ENCODE measurements at places on chromosomes 13 and 19.

- no peak for DNase-seq
Observed at GRCh38 chr13:30376426-30377311, 45.6 kb upstream of the UBE2L5 start.

GRCh38 chr19:29371251-29372090 lies 154.3 kb upstream of the VSTM2B start:
- no peak for DNase-seq

DNA sequence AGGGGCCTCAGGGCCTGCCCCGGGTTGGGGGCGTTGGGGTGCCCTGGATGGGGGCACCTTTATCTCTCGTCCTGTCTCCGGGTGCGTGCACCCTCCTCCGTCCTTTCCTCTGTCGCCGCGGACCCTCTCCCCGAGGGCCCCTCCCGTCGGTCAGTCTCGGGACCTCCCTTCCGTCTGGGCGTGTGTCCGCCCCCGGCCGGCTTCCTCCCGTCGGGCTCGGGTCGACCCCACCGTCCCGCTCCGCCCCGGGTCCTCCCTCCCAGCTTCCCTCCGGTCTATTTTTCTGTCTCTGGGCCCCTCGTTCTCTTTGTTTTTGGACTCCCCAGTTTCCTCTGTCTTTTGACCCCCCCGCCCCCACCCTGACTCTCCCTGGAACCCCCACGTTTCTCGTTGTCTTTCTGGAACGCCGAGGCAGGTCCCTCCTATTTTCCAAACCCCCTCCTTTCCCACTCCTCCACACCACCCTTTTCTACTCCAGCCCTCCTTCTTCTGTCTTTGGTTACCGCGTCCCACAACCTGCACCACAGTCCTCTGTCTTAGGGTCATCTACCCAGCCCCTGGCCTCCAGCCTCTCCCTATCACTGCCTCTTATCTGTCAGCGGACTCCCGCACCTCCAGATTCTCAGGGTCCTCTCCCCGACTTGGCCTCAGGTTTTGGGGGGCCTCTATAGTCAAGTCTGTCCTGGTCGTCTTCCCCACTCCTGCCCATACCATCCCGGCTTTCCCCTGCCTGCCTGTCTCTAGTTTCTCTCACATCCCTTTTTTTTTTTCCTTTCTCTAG lies 757 bp downstream of the EGLN2 start:
- peak; percentile 52 for DNase-seq

DNA sequence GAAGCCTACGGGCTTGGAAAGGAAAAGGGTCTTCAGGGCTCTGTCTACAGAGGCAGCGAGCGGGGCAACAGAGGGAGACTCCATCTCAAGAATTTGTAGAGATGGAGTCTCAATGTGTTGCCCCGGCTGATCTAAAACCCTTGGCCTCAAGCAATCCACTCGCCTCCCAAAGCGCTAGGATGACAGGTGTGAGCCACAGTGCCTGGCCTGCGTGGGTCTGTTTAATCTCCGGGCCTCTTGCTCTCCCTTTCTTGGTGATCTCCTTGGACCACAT lies 8.1 kb downstream of the RPS9 start:
- DNase-seq = no peak

- no peak for DNase-seq
Observed at GRCh38 chr13:97953376-97953970, at the start of gene IPO5. Gene IPO5, plus strand, starts transcription at chr13:97953675. Its CDS starts 23,022 bp downstream, at chr13:97976697.

- DNase-seq = no peak
Observed at GRCh38 chr19:5017235-5017634, 48.3 kb downstream of the KDM4B start.

DNA sequence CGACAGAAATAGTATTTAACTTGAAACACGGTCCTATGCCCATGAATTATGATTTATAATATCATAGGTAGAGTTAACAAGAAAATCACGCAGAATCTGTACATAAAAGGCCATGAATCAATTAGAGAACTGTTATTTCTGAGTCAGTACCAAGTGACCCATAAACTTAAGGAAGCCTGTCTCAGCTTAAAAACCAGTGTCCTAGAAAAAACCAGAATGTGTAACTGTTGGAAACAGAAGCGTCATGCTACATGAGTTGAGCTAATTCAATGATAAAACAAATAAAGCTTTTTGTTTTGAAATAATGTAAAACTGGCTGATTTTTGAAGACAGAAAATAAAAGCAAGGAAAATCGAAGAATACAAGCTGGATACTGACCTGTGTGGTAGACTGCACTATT lies 34.8 kb upstream of the SGCG start:
- DNase-seq = peak; percentile 45

DNA sequence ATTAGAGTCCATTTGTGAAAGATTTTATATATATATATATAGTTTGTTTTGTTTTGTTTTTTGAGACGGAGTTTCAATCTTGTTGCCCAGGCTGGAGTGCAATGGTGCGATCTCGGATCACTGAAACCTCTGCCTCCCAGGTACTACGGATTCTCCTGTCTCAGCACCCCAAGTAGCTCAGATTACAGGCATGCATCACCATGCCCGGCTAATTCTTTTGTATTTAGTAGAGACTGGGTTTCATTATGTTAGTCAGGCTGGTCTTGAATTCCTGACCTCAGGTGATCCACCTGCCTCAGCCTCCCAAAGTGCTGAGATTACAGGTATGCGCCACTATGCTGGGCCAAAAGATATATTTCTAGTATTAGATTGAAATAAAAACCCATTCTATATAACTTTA lies 4.0 kb upstream of the ZNF701 start:
- DNase-seq = no peak

GRCh38 chr13:28237944-28238343 lies 99.6 kb downstream of the PAN3 start:
- no peak for DNase-seq

GRCh38 chr13:75585153-75585552 lies 35.6 kb downstream of the UCHL3 start:
- no peak for DNase-seq

DNA sequence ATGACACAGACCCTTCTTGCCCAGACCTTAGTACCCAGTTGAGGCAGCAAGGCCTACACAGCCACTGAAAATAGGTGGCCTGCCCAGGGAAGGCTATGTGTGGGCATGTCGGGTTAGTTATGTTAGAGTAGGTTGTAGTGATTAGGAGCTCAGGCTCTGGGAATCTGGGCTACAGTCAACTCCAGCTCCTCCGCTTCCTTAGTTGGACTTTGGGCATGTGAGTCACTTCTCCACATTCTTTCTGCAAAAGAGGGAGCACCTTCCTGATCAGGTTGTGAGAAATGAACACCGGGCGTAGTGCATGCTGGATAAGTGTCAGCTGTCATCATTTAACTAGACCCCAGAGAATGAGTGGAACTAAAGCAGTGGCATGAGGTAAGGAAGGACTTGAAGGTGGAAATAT lies 64.8 kb downstream of the ARHGAP35 start:
- no peak for DNase-seq

DNA sequence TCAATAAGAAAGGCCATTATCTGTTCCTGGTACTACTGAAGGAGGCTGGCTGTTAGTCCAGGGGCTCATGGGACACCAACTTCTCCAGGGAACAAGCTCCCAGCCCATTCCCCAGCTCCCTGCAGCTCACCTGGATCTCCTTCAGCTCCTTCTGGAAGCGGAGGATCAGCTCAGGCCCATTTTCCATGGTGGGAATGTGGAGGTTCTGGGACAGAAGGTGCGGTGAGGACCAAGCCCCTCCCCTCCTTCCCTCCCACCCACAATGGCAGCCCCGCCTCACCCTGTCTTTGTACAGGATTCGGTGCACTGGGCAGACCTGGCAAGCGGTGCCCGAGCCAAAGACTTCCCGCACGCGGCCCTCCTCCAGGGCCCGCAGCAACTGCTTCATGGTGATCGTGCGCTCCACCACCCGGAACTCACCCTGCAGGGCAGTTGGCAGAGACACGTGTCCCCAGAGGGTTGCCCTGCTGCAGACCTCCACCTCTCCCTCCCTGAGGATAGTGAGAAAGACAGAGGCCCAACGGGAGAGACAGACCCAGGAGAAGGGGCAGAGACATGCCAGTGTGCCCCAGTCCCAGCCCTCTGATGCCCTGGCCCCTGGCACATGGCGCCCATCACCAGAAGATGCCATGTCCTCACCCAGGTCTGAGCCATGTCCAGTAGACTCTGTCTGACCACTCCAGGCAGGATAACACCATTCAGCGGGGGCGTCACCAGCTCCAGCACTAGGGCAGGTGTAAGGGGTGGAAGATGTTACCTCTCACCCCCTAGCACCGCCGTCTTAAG lies 14.3 kb downstream of the BCAT2 start:
- DNase-seq = no peak

- no peak for DNase-seq
Observed at GRCh38 chr13:85366759-85367417, 432.3 kb downstream of the SLITRK6 start.

GRCh38 chr19:9474975-9475374 lies 23.4 kb downstream of the ZNF560 start:
- DNase-seq = no peak

GRCh38 chr13:39910041-39910440 lies 254.6 kb downstream of the COG6 start:
- DNase-seq = no peak

DNA sequence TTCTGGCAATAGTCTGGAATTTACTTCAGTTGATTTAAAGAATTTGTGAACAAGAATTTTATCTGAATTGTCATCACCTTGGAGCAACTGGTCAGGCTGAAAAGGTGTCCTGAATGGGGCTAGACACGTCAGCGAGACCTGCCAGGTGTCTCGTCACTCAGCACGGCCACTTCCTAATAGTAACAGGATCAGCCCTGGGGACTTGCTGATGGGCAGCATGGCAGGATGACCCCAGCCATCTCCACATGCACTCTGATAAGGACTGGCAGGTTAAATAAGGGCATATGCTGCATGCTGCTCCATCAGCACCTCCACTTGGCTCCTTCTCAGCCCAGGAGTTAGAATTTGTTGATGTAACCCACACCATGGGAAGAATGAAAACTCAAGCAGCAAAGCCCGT lies 224.2 kb downstream of the FOXO1 start:
- DNase-seq = no peak

- DNase-seq = no peak
Observed at GRCh38 chr19:8316351-8317125, 4.6 kb downstream of the NDUFA7 start.

GRCh38 chr19:35066121-35066520 lies 24.6 kb downstream of the HPN start:
- DNase-seq = no peak

- DNase-seq = no peak
Observed at GRCh38 chr19:49243129-49243528, 81.9 kb downstream of the SLC6A16 start.

DNA sequence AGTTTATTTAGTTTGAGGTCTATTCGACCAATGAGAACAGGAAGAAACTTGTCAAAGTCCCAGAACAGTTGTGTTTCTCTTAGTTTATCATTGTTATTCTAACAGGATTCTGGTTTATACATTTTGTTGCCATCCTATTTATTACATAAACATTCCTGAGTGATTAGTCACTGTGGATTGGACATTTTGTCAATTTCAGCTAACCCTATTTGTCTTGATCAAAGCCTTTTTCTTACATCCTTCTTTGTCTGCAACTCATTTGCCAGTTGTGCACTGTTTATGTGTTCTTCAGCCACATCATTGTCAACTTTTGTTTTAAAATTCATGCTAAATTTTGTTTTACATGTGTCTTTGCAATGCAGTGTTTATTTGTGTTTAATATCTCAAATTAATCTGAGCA lies 886.0 kb upstream of the SLC10A2 start:
- DNase-seq = no peak

DNA sequence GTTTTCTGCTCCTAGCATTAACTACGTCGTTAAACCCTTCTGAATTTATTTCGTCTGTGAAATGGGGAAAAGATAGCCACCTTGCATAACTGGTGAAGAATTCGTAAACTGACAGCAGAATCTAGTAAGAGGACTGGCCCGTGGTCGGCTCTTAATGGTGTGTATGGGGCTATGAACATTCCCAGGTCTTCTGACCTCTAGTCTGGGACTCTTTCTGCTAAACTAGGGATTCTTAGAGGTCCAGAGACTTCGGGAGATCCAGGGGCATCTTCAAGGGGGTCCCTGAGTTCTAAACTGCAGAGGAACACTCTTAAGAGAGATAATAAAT lies 231.1 kb upstream of the SERP2 start:
- no peak for DNase-seq

- peak; percentile 62 for DNase-seq
Observed at GRCh38 chr13:75702476-75702875, 66.3 kb downstream of the LMO7 start.

DNA sequence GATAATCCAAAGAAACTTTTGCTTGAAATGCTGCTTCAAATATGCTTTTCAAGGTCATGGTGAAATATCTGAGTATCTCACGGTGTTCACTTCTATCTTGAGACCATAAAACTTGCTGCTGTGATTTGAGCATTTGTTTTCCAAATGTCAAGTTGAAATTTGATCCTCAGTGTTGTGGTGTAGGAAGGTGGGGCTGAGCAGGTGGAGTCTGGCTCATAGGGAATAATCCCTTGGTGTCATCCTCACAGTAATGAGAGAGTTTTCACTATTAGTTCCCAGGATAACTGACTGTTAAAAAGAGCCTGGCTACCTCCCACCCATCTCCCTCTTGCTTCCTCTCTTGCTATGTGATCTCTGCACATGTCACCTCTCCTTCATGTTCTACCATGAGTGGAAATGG lies 858.0 kb upstream of the SLITRK5 start:
- DNase-seq = no peak

Measured in inflammatory macrophage treated with lipopolysaccharide for 4 hours (primary cell).